Lung (tissue), 17 donors: ENCODE measurements at places on chromosomes 4 and X. TPM values are rescaled to one million over a fixed set of nuclear protein-coding genes. Genes with fewer than 3 reads are reported as not detected.

BANK1 gene
- 20.5 TPM for total RNA-seq

FGF2 gene
- total RNA-seq, result 11.6 TPM

ANXA3 gene
- total RNA-seq, result 84.1 TPM

PDCL2 gene
- not detected for total RNA-seq

ZNF157 gene
- total RNA-seq, result 0.40 TPM

ADGRG2 gene
- 1.3 TPM for total RNA-seq

FAM53A gene
- 2.8 TPM for total RNA-seq

SHOX gene
- not detected for total RNA-seq

GATA1 gene
- 1.2 TPM for total RNA-seq

GRCh38 chr4:73213916-73214653 lies 44.5 kb downstream of the ANKRD17 start:
- no peak for DNase-seq

- peak; percentile 0 for DNase-seq
Measured at GRCh38 chrX:8364369-8365141, 100.1 kb upstream of the VCX3B start.

GRCh38 chr4:17336524-17336961 lies 175.3 kb downstream of the QDPR start:
- peak; percentile 45 for DNase-seq

GRCh38 chr4:76533314-76533713 lies 98.3 kb downstream of the SHROOM3 start:
- DNase-seq, result no peak

DNA sequence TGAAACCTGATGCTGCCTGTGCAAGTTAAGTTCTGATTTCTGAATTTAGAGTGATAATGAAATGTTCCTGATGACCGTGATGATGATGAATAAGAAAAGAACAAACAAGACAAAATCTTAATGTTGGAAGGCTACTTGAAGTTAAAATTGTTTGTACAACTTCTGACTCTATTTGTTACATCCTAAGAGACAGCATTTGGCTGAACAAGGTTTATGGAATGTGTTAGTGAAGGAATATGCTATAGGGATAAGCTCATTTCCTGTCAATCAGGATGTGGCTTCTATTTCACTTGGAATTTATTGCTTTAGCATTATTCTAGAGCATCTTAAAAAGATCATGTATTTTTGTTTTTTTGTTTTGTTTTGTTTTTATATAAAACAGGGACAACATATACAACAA lies 267.5 kb downstream of the FAT4 start:
- DNase-seq, result no peak

DNA sequence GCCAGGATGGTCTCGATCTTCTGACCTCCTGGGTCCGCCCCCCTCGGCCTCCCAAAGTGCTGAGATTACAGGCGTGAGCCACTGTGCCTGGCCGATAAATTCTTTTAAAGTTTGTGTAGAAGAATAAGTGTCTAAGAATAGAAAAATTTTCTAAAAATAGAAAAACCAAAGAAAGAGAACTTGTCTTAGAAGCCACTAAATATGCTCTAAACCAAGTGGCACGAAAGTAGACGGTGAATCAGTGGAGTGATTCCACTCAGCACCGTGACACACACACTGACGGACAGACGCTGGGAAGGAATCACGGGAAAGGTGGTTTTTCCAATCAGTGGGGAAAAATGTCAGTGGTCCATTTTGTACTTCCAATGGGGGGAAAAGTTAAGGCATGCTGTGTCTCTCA lies 72.7 kb upstream of the PSAPL1 start:
- DNase-seq, result no peak

DNA sequence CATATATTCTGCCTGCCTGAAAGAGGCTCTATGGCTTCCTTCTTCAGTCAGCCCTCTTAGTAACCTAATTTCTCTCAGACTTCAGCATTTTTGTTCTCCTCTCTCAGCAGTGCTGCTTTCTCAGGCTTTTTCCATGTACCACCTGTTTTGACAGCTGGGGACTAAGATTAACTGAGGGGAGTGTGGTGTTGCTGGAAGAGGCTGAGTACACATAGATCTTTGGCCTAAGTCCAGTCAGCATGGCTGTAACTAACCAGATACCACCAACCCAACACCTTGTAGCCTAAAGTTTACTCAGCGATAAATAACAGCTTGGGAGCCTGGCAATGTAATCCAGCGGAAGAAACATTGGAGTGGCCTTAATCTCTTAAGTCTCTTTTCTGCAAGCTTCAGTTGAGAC lies 85.5 kb downstream of the RTL3 start:
- DNase-seq, result no peak

DNA sequence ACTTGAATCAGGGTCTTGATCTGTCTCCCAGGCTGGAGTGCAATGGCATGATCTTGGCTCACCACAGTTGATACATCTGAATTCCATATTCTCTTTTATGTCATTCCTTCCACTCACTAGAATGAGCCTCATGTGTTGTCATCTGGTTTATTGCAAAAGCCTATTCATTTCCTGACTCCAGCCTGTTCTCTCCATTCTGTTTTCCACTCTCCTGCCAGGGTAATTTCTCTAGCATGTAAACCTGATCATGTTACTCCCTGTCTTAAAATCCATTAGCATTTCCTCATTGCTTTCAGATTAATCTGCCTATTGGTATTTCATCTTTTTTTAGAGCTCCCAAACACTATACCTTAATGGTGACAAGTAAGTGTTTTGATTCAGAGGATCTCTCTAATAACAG lies 4.3 kb upstream of the DDX60L start:
- DNase-seq, result no peak

- DNase-seq, result no peak
Measured at GRCh38 chr4:4752576-4753401, 106.7 kb upstream of the MSX1 start.

DNA sequence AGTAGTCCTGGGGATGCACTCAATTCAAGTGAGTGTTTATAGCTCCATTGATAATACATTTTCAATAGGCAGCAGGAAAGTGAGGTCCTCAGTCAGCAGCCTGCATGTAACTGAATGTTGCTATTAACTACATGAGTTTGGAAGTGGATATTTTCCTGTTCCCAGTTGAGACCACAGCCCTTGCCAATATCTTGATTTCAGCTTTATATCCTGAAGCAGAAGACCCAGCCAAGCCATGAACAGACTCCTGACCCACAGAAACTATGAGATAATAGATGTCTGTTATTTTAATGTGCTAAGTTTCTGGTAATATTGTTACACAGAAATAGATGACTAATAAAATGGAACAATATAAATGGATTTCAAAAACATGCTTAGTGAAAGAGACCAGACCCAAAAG lies 63.7 kb downstream of the VSIG4 start:
- DNase-seq, result no peak
